Fibroblast of skin of left biceps (primary cell): ENCODE measurements at places on chromosomes 2 and 18.

DNA sequence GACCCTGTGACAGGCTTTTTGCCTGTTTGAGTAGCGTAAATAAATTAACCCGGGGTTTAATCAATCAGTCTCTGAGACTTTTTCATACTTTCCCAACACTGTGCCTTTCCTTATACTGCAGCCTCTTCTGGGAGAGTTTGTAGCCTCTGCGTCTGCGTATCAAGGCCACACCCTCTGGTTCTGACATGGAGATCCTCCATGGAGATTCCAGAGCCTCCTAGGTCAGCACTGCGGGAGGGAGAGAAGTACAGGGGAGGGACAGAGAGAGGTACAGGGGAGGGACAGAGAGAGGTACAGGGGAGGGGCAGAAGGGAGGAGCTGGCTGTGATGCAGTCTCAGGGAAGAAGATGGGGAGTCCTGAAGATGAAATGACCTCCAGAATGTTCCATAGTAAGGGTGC is 166.0 kb downstream of the ARL4C start:
- no peak for DNase-seq

DNA sequence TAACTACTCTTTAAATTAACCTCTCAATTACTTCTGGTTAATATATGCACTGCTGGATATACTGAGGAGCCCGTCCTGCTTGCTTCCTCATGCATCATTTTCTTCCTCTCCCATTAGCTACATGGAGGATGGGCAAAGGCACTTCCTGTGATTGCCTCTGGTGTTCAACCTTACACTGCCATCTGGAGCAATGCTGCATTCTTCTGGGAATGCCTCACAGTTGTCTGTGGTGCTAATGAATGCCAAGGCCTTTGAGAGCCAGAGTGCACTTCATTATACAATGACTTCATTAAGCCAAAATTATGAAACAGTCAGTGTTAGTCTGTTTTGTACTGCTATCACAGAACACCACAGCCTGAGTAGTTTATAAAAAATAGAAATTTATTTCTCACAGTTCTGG is 134.8 kb upstream of the DOCK10 start:
- peak; percentile 20 for DNase-seq

DNA sequence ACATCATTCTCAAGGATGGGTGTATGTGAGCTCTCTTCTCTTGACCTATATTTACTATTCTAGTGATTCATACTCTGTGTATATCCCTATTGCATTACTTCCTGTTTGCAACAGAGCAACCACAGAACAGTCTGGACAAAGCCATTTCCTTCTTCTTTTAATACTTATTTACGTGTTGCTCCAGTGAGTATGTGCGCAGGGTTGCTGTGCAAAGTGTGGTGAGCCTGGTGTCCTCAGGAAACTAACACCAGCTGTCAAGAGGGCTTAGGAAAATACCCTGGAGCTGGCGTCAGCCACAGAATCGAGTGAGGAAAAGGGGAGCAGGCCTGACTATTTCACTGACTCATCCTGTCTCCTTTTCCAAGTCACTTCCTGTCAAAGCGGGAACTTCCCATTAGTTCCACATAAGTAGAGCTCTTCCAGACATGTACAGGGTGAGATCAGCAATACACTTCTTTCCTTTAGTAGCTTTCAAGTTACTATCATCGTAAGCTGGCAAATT is 214.1 kb upstream of the COPS8 start:
- DNase-seq: peak; percentile 91

DNA sequence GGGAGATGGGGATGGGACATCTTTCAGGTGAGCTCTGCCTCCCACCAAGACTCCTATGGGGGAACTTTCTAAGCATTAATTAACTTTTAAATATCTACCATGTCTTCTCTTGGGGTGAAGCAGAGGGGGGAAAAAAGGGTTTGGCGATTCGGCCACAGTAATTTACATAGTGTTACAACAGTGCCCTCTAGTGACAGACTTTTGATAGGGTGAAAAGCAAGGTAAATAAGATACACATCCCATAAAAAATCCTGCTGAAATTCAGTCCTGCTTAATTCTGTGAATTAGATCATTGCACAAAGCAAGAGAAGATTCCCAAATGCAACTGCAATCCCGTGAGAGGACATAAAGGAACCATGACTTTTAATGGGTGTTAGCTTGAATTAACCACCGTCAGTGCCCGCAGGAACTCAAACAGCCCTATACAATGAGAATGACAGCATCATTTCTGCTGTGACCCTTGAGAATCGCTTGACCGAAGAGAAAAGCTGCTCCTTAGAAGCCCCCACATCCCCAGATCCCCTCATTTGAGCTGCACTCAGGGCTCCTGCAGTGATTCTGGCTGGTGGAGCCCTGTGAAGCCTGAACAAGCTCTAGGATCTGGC is 32.8 kb downstream of the FAM124B start:
- DNase-seq: peak; percentile 7

DNA sequence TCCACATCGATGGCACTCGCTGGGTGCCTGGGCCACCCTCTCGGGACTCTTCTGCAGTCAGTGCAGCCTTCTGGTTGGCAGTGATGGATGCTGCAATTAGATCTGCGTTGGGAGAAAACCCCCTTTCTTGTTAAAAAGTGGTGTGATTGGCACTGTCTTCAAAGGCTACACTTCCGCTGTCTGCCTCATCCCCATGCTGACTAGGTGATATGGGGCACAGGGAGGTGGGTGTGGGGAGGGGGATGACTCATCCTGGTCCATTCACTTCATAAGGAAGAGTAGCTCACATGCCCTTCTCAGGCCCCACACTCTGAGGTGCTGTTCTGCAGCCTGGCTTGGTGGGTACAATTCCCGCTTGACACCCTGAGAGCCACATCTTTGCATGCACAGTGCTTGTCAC is 77.4 kb downstream of the THNSL2 start:
- DNase-seq: no peak

GRCh38 chr18:44677933-44678332 is 2.8 kb upstream of the SETBP1 start:
- no peak for DNase-seq

- DNase-seq: no peak
Observed at GRCh38 chr2:26609205-26609631, 31.9 kb downstream of the CIB4 start.
